ENCODE measurements at places on chromosomes 1 and 21. TPM values are rescaled to one million over a fixed set of nuclear protein-coding genes. Genes with fewer than 3 reads are reported as not detected.

DNA sequence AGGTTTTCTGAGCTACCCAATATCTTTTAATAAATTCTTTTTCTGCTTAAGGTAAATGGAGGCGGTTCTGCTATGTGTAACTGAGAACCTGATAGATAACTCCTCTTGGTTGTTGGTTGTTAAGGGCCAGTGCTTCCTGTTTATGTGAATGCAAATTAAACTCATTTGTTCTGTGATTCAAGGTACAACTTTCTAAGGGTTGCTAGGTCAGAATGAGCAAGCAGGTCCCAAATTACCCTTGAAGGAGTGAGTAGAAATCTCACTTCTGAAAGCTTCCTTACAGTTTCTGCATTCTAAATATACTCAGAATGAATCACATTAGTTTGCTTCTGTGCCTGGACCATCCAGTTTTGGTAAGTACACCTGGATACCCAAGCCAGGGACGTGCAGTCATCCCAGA is 15.5 kb upstream of the FAM78B start:
- no peak for DNase-seq

IGFN1 gene
- 0.03 TPM for total RNA-seq

DNA sequence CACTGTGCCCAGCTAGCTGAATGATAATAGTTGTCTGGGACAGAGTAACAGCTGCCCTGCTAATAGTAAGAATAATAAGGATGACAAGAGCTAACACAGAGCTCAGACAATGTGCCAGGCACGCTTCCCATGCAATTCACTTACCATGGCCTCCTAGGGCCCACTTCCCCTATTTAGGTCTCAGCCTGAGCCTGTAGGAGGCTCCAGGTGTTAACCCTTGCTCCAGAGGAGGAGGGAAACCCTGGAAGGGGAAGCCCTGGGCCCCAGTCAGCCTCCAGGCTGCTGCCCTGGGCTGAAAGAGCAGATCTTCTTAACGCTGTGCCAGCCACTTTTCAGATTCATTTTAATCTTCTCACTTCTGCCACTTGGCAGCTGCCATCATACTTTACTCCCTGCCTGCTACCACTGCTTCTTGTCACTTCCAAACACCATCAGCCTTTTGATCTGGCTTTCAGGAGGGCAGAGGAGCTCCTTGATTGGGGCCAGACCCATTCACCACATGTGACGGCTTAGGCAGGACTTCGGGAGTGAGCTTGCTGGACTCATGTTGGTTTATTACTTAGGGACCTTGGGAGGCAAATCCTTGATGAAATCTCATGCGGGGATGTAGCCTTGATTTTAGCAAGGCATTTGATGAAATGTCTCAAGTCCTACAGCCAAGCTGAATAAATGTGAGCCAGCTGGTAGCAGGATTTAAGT is 66.7 kb upstream of the PARP1 start:
- no peak for DNase-seq

ECM1 gene
- 3.2 TPM for total RNA-seq

DEPDC1 gene
- 7.6 TPM for total RNA-seq

DNA sequence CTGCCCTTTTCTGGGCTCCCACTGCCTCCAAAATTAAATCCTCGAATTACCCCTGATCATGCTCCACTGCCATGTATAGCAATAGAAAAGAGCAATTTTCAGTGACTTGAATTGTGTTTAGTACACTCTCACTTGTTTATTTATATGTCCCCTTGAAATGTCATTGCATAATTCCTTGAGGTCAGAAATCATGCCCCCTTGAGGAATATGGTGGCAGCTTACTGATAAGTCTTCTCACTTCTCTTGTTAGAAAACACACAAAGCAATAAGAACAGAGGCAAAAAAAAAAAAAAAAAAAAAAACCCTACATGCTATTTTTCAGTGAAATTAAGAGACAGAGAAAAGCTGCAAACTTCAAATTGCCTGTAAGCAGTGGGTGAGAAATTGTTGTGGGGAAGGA is 37.5 kb downstream of the GPR88 start:
- no peak for DNase-seq

DNA sequence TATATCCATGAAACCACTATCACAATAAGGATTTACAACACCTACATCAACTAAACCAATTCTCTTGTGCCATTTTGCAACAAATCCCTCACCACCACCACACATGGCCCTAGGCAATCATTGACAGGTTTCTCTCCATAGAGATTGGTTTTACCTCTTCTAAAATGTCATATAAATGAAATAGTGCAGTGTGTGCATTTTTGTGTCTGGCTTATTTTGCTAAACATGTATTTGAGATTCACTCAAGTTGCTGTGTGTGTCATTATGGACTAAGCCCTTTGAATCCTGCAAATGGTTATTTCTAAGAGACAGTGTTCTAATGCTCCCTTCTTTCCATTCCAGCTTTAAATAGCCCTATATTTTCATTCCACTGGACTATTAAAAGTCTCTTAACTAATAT is 179.7 kb upstream of the LRRC7 start:
- no peak for DNase-seq

TTLL7 gene
- 2.8 TPM for total RNA-seq

MROH9 gene
- not detected for total RNA-seq

DNA sequence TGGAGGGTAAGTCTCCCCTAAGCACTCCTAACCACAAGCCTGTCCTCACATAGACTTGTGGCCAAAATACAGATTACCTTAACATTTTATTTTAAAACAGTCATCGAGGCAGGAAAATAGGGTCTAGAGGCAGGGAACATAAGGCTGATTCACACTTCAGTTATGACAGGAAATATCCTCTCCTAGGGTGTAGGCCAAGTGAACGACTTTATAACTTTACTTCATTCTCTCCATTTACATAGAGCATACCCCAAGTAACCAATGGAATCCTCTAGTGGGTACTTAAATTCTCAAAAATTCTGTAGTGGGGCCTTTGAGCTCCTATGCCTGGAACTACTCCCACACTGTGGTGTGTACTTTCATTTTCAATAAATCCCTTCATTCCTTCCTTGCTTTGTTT is 113.0 kb downstream of the WDR3 start:
- no peak for DNase-seq

ACTL8 gene
- 0.55 TPM for total RNA-seq

GRCh38 chr1:52057876-52058415 is 1.9 kb downstream of the BTF3L4 start:
- no peak for DNase-seq

GRCh38 chr1:34316773-34317172 is 140.1 kb downstream of the C1orf94 start:
- no peak for DNase-seq

DNA sequence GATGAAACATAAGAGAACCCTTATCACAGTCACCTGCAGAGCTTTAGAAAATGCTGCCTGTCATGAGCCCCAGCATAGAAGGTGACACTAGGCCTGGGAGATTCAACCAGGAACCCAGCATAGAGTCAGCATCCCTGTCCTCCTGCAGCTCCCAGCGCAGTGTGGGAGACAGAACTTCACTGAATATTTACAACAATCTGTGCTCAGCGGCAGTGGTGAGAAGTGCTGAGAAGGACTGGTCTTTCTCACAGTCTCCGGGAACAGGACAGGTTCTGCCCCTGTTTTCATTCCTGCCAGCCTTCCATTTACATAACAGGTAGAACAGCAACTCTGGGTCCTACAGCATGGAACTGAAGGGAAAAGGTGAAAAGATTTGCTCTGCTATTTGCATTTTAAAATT is 83.5 kb upstream of the GADD45A start:
- no peak for DNase-seq

KCNAB2 gene
- total RNA-seq: 3.9 TPM

GRCh38 chr1:179871940-179872339 is 5.7 kb downstream of the TOR1AIP2 start:
- no peak for DNase-seq

- DNase-seq: no peak
Measured at GRCh38 chr1:24714859-24715520, 30.3 kb upstream of the CLIC4 start.

RCSD1 gene
- not detected for total RNA-seq

AQP10 gene
- total RNA-seq: not detected

DNA sequence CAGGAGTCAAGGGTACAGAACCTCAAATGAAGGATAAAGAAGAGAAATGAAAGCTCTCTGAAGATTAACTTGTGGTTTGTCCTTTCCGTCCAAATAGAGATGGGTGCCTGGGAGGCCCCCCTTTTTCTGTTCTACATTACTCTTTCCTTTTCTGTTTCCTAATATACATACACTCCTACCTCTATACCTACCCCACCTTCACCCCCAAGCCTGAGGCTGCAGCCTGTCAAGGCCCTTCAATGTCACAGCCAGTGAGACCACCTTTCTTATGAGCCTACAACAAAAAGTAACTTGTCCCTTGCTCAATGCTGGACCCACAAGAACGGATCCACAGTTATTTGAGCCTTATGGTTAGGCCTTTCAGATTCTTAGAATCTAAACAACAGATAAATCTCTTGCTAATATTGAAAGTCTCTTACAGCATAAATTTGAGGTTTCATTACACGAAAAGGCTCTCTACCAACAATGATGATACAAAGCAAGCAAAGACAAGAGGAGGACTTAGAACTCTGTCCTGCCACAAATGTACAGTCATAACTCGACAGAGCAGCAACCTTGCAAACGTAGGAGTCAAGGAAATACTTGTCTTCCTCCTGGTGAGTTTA is 4.1 kb upstream of the TRAF3IP3 start:
- no peak for DNase-seq

PRCC gene
- 61.1 TPM for total RNA-seq

GRCh38 chr1:21069549-21069948 is 107.1 kb downstream of the EIF4G3 start:
- DNase-seq: no peak

DNA sequence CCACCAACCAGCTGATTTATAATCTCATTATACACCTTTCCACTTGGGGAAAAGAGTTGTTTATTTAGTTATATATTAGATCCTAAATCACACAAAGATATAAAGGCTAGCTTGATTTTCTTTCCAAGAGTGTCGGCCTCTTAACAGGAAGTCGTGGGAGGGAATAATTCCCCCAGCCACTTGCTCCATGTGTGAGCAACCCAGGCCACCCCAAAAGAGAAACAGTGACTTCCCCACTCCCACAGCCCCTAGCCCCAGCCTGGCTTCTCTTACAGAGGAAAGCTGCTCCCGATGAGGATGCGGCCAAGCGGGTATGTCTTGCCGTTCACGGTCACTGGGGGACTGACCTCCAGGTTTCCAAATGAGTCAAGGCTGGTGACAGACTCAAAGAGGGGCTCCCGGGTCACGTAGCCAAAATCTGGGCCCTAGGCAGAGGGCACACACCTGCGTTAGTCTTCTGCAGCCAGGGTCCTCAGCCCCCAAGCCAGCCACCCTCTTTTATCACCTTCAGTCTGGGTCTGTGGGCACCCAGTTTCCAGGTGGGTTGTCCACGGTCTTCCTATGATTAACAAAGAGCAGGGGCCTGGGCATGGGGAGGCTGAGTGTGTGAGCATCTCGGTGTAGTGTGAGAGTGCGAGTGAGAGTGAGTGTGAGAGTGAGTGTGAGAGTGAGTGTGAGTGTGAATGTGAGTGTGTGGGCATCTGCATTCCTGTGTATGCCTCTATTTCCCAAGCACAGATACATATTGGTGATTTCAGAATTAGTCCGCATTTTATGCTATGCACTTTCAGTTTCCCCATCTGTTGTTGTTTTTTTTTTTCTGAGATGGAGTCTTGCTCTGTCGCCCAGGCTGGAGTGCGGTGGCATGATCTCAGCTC is 25.4 kb upstream of the SDHB start:
- no peak for DNase-seq

GRCh38 chr1:57341721-57342120 is 82.1 kb downstream of the DAB1 start:
- no peak for DNase-seq

GRCh38 chr1:155650231-155650757 is 38.3 kb downstream of the YY1AP1 start:
- DNase-seq: no peak

GRCh38 chr1:231213831-231214573 is 27.0 kb upstream of the GNPAT start:
- no peak for DNase-seq

GRCh38 chr1:159342761-159343425 is 40.8 kb downstream of the FCER1A start:
- DNase-seq: no peak

CAPN8 gene
- total RNA-seq: 71.9 TPM

ANXA9 gene
- total RNA-seq: 49.4 TPM

LEMD1 gene
- 3.8 TPM for total RNA-seq

DNA sequence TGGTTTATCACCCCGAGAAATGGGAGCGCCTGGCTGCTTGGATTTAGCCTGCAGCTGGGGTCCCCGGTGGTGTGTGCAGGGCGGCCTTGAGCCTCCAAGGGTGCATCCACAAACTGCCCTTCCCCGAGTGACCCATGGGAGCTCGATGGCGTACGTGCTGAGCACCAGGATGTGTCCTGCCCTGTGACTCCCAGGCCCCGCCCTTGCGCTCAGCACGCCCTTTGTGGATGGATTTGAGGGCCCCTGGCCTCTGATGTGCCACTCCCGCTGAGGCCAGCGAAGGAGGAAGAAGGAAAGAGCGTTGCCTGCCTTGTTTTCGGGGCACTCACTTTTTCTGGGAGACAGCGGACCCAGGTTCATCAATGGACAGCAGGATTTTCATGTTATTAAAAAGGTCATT is 1.7 kb upstream of the TFF3 start:
- DNase-seq: no peak
